ENCODE measurements at places on chromosomes 11 and 22.
A peak's percentile ranks its signal among the peaks of the same experiment; 100 is the strongest.

DNA sequence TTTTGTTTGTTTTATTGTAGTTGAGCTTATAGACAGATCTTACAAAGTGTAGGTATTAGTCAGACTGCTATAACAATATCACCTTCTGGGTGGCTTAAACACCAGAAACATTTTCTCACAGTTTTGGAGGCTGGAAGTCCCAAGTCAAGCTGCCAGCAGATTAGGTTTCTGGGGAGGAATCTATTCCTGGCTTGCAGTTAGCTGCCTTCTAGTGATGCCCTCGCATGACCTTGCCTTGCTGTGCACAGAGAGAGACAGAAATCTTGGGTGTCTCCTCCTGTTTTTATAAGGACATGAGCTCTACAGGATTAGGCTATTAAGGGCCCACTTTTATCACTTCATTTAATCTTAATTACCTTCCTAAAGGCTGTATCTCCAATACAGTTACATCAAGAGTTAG is 1635.2 kb downstream of the FAM181B start:
- DNase-seq: no peak

- no peak for DNase-seq
These were observed 863.6 kb downstream of the FAM181B start for GRCh38 chr11:81870066-81870412.

GRCh38 chr22:29477723-29478318 is 2.2 kb upstream of the NEFH start:
- DNase-seq: no peak

GRCh38 chr11:93512949-93513667 is 30.1 kb downstream of the SMCO4 start:
- no peak for DNase-seq

DNA sequence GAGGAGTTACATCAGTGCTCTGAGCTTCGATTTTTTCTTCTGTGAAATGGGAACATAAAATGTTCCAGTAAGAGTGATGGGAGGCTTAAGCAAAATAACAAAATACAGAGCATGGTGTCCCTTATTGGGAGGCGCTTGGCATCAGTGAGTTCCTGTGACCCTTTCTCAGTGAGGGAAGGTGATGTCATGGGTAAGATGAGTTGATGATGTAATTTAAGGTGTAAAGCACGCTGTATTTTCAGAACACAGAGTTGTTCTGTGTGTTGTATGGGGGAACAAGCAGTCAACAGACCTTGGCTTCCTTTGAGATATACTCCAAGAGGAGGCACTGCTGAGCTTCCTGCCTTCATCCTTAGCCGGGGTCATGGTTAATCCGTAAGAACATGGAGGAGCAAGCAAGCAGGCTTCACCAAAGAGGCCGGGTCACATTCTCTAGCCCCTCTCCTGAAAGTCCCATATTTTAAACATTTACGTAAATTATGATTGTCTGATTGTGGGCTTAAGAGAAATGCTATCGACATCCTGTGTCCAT is 266.7 kb downstream of the LARGE1 start:
- DNase-seq: no peak

DNA sequence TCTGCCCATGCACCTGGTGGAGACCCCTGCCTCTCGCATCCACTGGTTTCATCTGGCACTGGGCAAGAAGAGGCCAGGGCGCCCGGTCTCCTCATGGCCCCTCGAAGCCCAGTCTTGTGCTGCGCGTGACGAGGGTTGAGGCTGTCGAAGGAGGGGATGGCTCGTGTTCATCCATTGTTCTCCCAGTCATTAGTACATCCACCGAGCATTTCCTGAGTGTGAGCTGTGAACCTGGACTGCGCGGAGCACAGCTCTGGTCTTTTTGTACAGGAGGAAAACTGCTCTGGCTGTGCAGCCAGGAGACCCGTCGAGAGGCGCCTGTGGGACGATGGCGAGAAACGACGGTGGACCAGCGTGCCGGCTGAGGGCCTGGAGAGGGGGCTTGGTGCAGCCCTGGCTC is 6.8 kb downstream of the CACNA1I start:
- peak; percentile 44 for DNase-seq

DNA sequence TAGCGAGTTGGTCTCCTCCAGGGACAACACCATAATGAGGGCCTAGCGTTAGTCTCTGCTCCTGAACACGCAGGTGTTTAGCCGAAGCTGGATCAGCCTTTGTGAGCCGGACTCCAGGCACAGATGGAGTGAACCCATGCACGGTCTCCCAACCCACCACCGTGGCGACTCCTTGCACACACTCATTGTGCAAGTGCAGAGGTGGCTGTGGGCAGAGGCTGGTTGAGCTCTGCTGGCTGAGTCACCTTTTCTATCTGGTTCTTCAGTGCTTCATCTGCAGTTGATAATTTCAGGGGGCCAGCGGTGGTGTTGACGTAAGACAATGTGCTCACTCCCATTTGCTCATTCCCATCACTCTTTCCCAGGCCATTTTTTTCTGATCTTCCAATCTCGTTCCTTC is 72.1 kb upstream of the SLC22A12 start:
- DNase-seq: no peak

DNA sequence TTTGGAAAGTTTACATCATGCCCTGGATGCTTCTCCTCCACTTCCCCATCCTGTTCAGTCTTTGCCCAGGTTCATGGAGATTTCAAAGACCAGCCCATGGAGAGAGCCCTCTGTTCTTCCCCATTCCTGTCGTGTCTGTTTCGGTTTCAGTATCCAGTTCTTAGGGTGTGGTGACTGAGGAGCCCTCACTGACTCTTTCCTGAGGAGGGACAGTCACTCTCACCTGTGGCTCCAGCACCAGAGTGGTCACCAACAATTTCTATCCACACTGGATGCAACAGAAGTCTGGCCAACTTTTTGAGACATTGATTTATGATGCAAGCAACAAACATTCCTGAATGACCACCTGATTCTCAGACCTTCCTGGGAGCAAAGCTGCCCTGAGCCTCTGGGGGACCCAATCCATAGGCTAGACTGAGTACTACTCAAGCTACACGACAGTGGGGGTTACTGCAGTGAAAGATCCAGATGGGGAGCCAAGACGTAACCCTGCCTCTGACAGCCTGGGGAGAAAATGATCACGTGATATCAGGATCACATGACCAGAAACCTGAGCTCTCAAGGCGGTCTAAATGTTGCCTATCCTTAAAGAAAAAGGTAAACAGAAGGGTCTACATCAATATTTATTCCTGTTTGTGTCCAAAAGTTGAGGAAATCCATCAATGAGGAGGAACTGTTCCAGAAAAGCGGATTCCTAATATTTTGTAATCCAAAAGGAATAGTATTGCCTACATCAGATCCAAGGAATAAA is 76.2 kb upstream of the VPREB1 start:
- DNase-seq: no peak

DNA sequence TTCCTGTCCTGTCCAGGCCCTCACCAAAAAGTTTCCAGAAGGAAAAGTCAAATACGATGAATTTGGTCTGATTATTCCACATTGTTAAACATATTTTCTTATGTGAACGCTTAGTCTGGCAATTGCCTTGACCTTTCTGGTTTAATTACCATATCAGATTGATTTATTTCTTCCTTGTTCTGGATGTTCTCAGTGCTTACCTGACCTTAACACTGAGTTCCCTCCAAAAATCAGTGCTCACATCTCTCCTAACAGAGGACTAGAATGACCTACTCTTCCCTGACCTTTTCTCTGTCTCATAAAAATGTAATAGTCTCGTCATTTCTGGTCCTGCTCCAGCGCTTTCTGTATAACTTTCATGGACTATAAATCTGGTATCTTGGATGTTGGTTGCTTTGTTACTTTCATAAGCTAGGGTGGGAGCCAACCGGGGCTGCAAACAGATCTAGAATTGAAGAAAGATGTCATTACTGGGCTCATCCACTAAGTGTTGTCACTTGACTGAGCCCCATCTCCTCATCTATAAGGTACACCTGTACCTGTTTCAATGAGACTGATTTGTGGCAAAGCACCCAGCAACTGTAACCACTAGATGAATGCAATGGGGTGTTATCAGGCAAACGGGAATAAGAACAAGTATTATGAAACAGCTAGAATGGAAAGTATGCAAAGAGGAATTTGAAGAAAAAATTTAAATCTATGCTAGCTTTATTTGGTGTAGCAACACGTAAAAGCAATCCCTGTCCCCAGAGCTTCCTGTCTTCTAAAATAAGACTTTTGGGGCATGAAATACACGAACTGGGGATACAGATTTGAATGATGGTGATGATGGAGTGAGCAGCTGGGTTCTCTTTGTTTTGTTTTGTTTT is 2.4 kb downstream of the FADS2 start:
- no peak for DNase-seq

DNA sequence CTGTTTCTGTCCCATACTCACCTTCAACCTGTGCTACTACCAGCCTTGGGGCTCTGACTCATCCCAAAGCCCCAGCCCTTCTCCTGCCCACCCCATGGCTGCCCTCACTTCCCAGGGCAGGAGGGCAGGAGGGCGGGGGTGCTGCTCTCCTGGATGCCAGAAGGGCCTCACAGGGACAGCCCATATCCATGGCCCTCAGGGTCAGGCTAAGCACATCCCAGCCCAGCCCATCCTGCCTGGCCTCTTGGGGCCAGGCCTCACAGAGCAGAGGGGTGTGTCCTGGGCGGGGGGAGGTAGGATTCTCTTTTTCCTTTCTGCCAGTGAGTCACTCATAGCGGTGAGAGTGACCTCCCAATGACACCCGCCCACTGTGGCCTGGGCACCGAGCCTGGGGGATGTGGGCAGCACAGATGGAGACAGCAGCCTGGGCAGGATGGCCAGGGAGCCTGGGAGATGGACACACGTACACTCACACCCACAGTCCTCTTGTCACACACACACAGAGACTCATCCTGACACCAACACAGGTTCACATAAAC is 2.4 kb downstream of the LTBP3 start:
- DNase-seq: peak; percentile 99

GRCh38 chr22:25393121-25393805 is 171.2 kb upstream of the GRK3 start:
- no peak for DNase-seq

GRCh38 chr11:118956094-118956846 is at the start of gene UPK2:
Gene UPK2 (plus strand): TSS chr11:118956298. CDS start chr11:118956351, 53 bp downstream.
- peak; percentile 98 for DNase-seq

DNA sequence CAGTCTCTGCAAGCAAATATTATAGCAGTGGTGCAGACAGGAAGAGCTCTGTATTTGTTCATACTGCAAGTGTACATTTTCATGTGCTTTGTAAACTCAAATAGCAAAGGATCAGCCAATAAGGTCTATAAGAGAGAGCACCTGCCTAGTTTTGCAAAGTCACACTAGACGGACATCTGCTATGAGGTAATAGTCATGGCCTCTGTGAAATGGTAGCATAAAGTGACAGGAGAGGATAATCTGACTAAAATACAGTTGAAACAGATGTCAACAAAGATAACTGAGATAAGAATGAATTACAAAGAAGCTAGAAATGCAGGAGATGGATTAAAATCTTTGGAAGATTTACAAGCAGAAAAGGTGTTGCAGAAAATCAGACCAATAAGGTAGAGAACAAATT is 70.6 kb upstream of the SPON1 start:
- no peak for DNase-seq

GRCh38 chr11:95521133-95521542 is 268.4 kb downstream of the FAM76B start:
- DNase-seq: no peak

DNA sequence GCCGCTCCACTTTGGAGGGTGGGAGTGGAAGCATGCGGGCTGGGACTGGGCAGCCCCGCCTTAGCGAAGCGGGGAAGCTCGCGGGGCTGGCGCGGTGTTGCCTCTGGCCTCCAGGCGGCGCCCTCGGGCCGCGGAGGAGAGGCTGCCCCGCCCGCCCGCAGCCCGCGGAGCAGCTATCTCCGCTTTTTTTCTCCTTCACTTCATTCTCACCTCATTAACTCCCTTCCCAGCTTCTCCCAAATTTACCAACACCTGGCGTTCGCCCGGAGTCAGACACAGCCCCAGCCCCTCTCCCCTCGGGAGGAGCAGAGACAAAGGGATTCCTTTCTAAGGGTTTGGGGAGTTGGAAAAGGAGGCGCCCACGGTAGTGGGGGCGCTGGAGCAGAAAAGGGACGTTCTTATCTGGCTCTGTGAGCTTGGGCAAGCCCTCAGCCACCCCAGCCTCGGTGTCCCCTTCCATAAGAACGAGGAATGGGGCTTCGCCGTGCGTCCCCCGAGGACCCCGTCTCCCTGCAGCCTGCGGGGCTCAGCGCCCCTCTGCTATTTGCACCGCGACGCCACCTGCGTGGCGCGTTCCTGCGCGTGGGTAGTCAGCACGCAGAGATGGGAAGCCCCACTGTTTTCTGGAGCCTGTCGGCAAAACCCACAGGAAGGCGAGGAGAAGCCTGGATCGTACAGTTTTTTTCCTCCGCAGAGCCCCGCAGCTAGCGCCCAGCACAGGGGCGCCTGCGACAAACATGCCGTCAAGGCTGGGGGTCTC is 1.5 kb upstream of the WNT11 start:
- peak; percentile 99 for DNase-seq

DNA sequence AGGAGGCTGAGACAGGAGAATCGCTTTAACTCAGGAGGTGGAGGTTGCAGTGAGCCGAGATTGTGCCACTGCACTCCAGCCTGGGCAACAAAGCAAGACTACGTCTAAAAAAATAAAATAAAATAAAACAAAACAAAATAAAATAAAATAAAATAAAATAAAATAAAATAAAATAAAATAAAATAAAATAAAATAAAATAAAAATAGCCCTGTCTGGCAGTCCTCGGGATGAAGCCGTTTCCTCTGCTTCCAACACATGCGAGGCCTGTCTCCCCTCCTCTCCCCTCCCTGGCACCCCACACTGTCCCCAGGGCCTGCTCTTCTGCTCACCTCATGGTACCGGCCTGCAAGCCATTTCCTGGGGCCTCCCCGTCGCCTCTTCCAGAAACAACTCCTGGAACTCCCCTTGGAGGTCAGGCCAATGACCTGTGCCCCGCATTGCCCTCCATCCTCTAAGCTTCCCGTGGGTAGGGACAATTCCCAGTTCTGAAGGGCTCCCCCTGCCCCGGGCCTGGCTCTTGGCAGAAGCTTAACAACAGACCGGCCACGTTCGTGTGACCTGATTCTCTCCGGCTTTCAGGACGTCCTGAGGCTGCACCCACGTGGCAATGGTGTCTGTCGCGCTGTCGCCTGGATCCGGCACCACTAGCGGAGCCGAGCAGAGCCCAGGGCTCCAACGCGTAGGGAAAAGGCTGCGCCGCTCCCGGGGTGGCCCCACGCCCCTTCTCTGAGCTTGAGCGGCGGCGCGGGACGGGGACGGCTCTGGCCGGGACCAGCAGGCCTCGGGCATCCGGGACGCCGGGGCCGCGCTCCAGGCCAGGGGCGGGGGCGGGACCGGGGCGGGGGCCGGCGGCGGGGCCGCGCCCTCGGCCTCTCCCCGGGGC is 456 bp upstream of the PARVB start:
- DNase-seq: peak; percentile 95

Data from osteoblast (primary cell).